ENCODE measurements at places on chromosomes 1 and 21. TPM values are rescaled to one million over a fixed set of nuclear protein-coding genes. Genes with fewer than 3 reads are reported as not detected.

The RAP1GAP gene
- total RNA-seq: 0.71 TPM

The DNASE2B gene
- total RNA-seq: not detected

- H3K36me3 ChIP-seq: no peaks in the 10 kb centered on the region
- no peak overlapping the region for H3K4me3 ChIP-seq
- DNase-seq: no peak
- H3K27ac ChIP-seq: no peak overlapping the region
- no peaks in the 10 kb centered on the region for H3K27me3 ChIP-seq
These were observed 582.5 kb downstream of the USP25 start for GRCh38 chr21:16312321-16312720.

DNA sequence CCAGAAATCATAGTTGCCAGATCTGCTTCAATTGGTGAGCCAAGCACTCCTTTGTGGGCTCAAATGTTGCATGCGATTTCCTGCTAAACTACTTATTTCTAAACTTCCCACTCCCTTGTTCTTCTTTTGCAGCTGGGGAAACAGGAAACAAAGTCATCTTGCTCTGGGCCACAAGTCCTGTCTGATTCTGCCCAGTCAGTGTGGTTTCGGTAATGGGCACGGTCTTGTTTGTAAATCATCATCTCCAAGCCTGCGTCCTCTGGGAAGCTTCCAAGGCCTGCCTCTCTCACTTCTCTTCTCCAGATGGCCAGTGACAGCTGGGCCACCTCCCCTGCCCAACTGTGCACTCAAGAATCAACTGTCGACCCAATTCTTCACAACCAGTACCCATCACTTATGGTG lies 4.4 kb downstream of the S100A8 start:
- H3K4me3 ChIP-seq: no peak overlapping the region
- DNase-seq: peak; percentile 92
- H3K27ac ChIP-seq: no peak overlapping the region

- H3K27ac ChIP-seq: no peak overlapping the region
- H3K4me1 ChIP-seq: no peaks in the 10 kb centered on the region
- no peak overlapping the region for H3K4me3 ChIP-seq
- H3K36me3 ChIP-seq: no peaks in the 10 kb centered on the region
- no peaks in the 10 kb centered on the region for H3K27me3 ChIP-seq
These were observed 57.6 kb upstream of the FMO3 start for GRCh38 chr1:171032822-171033702.

- no peak overlapping the region for H3K4me3 ChIP-seq
- H3K4me1 ChIP-seq: no peaks in the 10 kb centered on the region
- H3K27ac ChIP-seq: no peak overlapping the region
- no peaks in the 10 kb centered on the region for H3K27me3 ChIP-seq
- DNase-seq: no peak
- H3K36me3 ChIP-seq: no peaks in the 10 kb centered on the region
These were observed 8.4 kb upstream of the IL12RB2 start for GRCh38 chr1:67299296-67299695.
